ENCODE measurements at places on chromosomes 11 and 22.

DNA sequence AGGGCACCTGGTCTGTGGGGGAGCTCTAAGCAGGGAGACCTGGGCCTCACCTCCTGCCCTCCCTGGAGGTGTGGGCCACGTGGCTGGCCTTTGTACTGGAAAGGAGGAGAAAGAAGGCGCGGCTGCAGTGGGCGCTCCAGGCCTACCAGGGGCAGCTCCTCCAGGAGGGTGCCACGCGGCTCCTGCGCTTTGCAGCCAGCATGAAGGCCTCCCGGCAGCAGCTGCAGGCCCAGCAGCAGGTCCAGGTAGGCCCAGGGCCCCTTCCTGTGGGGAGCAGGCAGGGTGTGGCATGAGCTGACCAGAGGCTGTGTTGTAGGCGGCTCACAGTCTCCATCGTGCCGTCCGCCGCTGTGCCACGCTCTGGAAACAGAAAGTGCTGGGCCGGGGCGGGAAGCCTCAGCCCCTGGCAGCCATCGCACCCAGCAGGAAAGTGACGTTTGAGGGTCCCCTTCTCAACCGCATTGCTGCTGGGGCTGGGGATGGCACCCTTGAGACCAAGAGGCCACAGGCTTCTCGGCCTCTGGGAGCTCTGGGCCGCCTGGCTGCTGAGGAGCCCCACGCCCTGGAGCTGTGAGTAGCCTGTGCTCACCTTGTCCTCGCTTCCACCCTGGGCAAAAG is 48.6 kb downstream of the PISD start:
- DNase-seq = no peak

- DNase-seq = peak; percentile 84
Observed at GRCh38 chr11:18243783-18244362, 4.6 kb downstream of the SAA2 start.

- no peak for DNase-seq
Observed at GRCh38 chr22:37053310-37054055, 1.9 kb downstream of the KCTD17 start.

- DNase-seq = no peak
Observed at GRCh38 chr11:27720277-27720830, 20.1 kb upstream of the BDNF start.

DNA sequence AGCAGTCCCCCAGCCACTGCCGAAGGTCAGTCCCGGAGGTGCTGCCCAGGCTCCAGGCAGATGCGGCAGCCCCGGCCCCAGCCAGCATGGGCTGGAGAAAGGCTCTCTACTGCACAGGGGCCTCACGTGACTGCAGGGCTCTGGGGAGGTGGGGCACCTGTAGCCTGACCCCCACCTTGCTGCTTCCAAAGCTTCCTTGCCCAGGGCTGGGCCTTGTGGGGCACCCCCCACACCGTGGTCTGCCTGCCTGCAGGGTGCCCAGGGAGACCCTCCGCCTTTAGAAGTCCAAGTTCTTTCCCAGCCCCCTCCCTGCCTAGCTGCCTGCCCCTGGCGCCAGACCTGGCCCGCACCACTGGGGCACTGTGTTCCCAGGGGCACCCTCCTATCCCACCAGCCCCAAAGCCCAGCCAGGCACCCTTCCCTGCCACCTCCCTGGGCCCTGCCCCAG is 28.4 kb upstream of the TXNRD2 start:
- DNase-seq = no peak
